C1 segment of cervical spinal cord (tissue), 14 donors: ENCODE measurements at places on chromosomes 1 and 21.

DNA sequence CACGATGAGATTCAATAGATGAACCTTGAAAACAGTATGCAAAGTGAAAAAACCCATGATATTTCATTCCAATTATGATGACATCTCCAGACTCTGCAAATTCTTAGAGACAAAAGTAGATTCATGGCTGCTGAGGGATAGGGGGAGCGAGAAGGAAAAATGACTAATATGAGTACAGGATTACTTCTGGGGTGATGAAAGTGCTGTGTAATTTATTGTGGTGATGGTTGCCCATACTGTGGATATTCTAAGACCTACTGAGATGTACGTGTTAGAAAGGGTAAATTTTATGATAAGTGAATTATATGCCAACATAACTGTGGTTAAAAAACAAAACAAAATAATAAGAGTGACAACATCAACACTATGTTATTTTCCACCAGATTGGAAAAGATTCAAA, 18.9 kb upstream of the RGS7 start:
- no peak for DNase-seq

DNA sequence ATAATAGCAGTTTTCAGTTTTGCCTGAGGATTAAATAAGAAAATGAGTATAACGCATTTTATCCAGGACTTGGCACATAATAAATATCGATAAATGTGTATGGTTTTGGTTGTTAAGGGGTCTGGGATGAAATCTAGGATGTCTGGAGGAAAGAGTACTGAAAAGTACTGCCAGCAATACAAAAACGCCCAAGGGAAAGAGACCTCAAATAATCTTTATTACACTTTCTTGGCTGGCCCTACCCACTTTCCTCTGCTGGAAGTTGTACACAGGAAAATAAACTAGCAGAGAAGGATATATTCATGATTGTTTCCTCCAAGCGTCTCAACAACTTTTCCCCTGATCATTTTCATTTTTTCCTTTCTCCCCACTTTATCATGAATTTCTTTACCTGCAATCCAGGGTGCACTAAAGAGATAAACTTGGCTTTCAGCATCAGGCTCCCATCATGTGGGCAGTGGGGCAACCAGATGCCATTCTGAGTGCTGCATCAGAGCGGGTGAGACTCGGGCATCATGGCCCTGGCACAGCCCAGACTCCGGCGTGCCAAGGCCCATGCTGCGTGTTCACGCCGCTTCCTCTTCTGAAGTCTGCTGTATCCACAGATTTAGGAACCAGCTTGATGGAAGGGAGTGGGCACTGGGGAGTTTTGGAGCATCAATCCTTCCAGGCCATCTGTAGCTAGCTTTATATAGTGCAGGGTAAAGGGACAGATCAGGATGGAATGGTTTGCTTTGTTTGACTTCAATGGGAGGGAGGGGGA, 35.8 kb upstream of the PLXNA2 start:
- DNase-seq: no peak

GRCh38 chr1:47651311-47652089, 213.7 kb downstream of the FOXD2 start:
- no peak for DNase-seq

- no peak for DNase-seq
These were observed 30.3 kb upstream of the RGS16 start for GRCh38 chr1:182634306-182635072.

DNA sequence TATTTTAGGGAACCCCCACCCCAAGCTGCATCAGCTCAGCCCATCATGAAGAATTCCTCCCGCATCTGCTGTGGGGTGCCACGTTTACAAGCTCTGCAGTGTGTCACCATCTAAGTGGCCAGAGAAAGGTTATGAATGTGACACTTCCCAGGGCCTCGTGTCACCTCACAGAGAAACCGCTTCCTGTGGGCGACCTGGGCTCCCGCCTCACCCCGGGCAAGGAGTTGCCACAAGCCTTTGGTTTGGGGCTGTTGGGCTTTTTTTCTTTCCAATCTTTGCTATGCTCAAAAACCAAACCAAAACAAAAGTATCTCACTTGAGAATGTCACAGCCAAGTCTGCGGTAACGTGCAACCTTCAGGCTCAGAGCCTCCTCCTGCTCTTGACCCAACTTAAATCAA, 82.1 kb upstream of the ARHGEF16 start:
- DNase-seq: no peak

GRCh38 chr21:41167348-41168342, at the start of gene BACE2:
Gene BACE2 (plus strand): TSS chr21:41168160. CDS start chr21:41168264, 104 bp downstream.
- peak; percentile 70 for DNase-seq
